ENCODE measurements at places on chromosomes 4 and X.

DNA sequence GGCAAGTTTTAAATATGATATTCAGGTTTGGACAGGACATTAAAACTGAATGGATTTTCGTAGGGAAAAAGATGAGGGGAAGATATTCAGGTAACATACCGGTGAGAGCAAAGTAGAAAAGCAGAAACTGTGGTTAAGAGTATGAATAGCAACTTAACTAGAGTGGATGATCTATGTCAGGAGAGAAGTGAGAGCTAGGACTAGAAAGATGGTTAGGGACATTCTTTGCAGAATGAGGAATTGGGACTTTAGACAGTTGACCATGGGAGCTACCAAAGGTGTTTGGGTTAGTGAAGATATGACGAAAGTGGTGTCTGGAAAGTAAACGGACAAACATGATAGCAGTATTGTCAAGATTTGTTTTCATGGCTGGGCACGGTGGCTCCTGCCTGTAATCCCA, 45.2 kb downstream of the ANXA5 start:
- DNase-seq = no peak

GRCh38 chr4:75907966-75908365, 5.7 kb upstream of the PPEF2 start:
- no peak for DNase-seq

- no peak for DNase-seq
These were observed at the start of gene GABRQ for GRCh38 chrX:152637649-152638442. GABRQ (plus strand) TSS chrX:152637895; CDS start chrX:152638203, 308 bp downstream.

DNA sequence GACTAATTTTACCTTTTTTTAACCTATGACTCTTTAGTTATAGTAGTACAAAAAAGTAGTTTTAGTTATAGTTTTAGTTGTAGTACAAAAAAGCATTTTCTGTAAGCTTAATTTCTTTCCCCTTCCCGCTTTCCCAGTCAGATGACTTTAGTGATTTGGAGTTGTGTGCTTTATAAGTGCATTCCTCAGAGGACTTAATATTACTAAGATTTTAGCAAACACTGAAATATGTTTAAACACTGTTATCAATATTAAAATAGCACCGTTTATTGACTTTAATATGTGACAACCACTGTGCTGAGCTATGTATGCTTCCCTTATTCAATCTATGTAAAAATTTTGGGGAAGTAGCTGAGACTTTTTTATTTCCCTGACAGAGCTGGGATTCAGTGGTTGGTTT, 22.8 kb downstream of the GUF1 start:
- DNase-seq = no peak

GRCh38 chr4:130028552-130028951, 932.6 kb downstream of the C4orf33 start:
- DNase-seq = no peak

- no peak for DNase-seq
These were observed 30.4 kb downstream of the ACSL1 start for GRCh38 chr4:184795214-184795844.

DNA sequence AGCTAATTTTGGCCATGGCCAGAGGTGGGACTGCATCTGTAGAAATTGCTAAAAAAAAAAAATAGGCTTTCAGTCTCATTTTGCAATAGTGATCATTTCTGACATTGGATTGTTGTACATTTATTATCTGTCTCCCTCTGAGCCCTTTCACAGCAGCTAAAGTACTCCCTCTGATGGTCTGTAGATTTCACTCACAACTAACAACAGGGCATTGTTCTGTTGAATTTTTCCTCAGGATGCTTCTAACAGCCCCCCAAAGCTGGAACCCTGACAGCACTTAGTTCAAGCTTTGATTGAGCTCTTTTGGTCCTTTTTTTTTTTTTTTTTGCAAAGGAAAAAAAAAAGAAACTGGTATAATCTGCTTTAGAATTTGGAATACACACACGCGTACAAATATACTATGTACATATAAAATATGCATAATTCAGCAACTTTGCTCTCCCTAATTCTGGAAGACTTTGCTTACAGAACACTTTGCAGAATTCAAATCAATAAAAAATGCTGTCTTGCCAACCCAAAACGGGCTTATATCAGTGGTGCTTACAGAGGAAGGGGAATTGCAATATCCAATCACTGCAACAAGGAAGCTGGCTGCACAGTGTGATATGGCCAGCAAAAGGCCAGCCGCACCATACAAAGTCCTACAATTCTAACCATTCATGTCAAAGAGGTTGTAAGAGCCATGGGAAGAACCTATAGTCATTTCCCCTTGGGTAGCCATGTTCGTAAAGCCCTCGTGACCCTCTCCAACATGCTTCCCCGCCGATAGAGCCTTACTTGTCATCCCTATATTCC, 406.4 kb downstream of the SMARCA1 start:
- DNase-seq = no peak

- DNase-seq = no peak
These were observed 99.9 kb downstream of the DCLK2 start for GRCh38 chr4:150178161-150178560.

DNA sequence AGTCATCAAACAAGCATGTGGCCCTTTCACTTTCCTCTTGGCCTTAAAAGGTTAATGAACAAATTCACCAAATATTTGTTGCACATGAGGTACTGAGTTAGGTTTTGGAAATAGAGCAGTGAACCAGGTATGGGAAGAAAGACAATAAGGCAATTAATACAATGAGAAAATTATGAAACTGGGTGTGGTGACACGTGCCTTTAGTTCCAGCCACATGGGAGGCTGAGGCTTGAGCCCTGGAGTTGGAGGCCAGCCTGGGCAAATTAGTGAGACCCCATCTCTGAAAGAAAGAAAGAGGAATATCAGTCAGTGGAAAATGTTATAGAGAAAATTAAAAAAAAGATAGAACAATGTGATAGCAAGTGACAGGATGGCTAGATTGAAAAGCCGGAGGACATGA, 8.1 kb downstream of the PHEX start:
- DNase-seq = no peak

GRCh38 chr4:80492761-80493160, 157.2 kb downstream of the CFAP299 start:
- no peak for DNase-seq

GRCh38 chr4:184053434-184053833, 148.3 kb downstream of the STOX2 start:
- no peak for DNase-seq

- DNase-seq = no peak
These were observed 516.5 kb upstream of the CNKSR2 start for GRCh38 chrX:20857746-20858145.

DNA sequence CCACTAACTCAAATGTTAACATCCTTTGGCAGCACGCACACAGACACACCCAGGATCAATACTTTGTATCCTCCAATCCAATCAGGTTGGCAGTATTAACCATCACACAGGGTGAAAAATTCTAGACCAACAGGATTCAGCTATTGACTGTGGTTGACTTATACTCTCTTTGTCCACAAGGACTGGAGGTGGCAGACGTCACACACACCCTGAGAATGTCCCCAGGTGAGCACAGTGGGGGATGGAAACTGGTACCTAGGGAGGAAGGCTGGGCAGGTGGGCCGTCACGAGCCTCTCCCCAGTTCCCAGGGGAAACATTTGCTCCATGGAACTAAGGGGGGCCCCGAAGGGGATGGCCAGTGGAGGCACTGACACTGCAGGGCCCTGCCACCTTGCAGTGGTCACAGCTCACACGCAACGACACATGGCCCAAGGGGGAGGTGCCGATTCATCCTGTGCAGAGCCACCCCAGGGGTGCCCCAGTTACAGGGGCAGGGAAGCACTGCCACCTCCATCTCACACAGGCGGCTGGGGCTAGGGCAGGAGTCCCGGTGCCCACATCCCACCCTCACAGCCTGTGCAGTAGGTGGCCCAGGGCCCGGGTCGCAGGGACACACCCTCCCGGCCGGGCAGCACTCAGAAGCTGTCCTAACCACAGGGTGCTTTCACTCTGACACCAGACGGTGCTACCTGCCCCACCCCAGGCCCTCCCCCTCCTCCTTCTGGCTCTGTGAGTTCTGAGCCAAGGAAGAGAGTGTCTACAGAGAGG, 17.4 kb downstream of the ZFYVE28 start:
- DNase-seq = no peak

DNA sequence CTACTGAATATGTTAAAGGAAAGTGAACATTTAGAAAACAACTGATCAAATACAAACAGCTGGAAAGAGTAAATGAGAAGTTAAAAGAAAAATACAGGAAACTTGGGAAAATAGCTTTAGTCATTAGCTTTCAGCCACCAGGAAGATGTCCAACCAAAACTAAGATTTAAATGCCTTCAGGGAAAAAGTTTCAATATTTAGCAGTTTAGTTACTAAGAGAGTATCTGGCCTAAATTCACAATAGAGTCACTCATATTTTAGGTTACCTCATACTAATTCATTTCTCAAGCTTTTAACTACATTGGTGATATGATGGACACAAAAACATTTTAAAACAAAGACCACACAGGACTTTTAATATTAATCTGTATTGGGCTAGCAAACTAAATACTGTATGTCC, 13.1 kb upstream of the KLHL13 start:
- no peak for DNase-seq

GRCh38 chr4:161404346-161405110, 759.3 kb downstream of the FSTL5 start:
- DNase-seq = no peak

GRCh38 chrX:131646106-131646505, 102.2 kb downstream of the OR13H1 start:
- DNase-seq = no peak

DNA sequence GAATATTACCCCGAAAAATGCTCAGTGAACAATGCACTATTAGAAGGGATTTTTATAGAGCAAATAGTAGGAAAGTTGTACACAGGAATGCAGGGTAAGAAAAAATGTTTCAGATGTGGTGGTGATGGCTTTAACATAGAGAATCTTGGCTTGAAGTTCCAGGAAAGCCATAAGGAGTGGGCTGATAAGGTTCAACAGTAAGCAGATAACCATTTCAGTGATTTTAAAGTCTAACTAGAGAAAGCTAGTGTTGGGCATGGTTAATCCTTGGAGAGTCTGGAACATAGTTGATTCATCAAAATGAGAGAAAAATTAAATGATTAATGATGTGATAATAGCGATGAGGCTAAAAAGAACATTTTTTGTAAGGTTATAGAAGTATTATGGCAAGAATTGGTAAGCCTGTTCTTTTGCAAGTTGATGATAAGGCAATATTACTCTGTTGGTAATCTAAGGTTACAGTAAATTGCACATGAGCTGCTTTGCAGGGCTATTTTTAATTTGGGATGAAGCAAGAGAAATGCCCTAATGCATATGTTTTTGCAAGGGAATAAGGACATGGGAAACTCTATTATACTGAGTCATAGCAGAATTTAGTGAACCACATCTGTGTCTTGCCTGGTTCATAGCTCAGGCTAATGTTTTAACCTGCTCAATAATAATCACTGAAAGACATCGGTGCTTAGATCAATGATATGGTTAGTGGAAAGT, 44.3 kb downstream of the GALNTL6 start:
- no peak for DNase-seq

- no peak for DNase-seq
These were observed 90.7 kb downstream of the RTL9 start for GRCh38 chrX:110449312-110449711.

- DNase-seq = no peak
These were observed 9.8 kb upstream of the TIGD2 start for GRCh38 chr4:89101256-89102161.

- DNase-seq = no peak
These were observed 30.3 kb downstream of the MSX1 start for GRCh38 chr4:4889781-4890180.

DNA sequence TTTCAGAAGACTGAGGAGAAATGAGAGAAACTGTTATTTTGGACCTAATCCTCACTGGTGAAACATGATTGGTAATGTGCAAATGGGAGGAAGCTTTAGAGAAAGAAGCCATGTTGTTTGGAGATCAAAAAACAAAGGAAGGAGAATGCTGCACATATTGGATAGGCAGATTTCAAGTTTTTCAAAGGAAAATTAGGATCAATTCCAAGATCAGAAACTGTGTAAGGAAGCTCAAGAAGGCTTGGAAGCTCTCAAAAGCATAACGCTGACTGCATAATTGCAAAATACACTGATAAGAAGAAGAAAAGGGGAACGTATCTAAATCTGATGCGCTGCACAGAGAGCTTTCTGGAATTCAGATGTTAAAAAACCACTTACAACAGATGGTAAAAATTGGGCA, 34.6 kb downstream of the KLHL15 start:
- DNase-seq = no peak

- DNase-seq = peak; percentile 15
These were observed 180.7 kb downstream of the GASK1B start for GRCh38 chr4:157992038-157992705.

DNA sequence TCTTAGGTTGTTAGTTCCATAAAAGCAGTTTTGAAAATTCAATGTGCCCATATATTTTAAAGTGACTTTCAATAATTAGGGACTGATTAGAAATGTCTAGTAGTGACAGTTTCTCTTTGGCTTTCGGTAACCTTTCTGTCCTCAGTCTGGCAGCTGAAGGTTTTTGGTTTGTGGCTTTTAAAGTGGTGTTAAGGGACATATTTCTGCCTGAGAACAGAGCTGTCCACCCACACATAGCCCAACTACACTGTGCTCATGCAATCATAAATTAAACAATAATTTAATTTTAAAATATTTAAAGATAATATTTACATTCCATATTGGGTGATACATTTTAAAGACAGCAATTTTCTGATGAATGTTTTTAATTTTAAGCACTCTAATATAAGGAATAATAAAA, 335.0 kb upstream of the TENM3 start:
- no peak for DNase-seq

- DNase-seq = no peak
These were observed 336.4 kb downstream of the ARHGAP10 start for GRCh38 chr4:148068065-148068911.

DNA sequence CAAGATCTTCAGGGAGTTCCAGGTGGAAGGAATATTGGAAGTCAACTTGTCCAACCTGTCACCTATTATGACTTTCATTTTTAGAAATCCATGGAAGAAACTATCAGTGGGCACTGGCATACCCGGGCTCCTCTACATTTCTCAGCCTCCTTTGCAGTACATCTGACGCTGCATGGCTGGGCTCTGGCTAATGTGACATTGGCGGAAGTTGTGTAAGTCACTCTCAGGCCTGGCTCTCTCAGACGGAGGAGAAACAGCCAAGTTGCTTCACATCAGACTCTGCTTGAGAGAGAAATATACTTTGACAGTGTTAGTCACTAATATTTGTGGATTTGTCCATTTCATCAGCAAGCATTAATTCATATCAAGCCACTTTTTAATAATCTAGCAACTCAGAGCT, 4.5 kb downstream of the DCHS2 start:
- no peak for DNase-seq

Data from activated T-cell treated with anti-CD3 and anti-CD28 coated beads for 4 hours (primary cell).